ENCODE measurements at places on chromosomes 11 and 22.

GRCh38 chr22:32918741-32919140 lies 117.2 kb downstream of the TIMP3 start:
- no peak for DNase-seq

DNA sequence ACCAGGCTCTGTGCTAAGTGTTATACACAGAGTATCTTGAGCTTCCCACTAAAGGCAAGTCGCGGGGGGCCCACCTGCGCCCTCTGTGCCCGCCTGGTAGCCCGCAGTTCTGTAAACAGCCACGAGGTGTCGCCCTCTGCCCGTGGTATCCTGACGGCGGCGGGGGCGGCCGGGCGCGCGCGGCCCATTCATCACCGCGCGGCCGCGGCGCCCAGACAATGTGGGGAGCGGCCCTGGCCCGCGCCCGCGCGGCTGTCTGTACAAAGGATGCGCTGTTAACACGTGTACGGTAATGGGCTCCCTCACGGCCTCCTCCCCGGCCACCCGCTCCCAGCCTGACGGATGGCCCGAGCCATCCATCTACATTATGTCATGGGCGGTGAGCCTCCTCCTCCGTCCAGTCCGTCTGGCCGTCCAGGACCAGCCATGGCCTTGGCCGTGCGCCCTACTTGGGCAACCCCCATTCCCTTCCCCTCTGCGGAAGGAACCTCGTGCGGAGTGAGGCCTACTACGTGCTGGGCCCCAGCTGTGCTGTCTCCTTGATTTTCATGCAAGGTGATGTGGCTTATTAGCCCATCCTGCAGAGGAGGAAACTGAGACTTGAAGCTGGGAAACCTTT lies 99.4 kb downstream of the MIAT start:
- peak; percentile 56 for DNase-seq

DNA sequence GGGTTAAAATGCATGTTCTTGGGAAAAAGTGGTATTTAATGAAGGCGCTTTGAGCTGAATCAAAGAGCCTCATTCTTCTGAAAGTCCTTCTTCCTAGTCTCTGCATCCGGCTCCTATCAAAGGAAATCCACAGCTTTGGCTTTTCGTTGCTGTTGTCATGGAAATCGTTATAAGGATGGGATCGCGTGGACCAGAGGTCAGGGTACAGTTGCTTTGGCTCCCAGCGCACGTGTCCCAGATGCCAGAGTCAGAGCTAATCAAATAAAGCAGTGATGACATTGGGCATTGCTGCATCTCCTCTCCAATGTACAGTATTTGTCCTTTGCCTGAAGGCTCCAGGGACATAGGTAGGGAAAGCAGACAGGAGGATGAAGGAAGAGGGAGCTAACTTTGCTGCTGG lies 181.9 kb downstream of the MYO18B start:
- DNase-seq: no peak

- DNase-seq: no peak
Observed at GRCh38 chr11:5036669-5037068, 9.7 kb upstream of the OR52J3 start.

GRCh38 chr11:128916681-128917080 lies 25.5 kb downstream of the KCNJ5 start:
- DNase-seq: no peak

GRCh38 chr11:5505363-5506048 lies 4.3 kb downstream of the UBQLN3 start:
- DNase-seq: no peak

- DNase-seq: no peak
Observed at GRCh38 chr11:110986016-110986415, 259.5 kb upstream of the POU2AF2 start.

DNA sequence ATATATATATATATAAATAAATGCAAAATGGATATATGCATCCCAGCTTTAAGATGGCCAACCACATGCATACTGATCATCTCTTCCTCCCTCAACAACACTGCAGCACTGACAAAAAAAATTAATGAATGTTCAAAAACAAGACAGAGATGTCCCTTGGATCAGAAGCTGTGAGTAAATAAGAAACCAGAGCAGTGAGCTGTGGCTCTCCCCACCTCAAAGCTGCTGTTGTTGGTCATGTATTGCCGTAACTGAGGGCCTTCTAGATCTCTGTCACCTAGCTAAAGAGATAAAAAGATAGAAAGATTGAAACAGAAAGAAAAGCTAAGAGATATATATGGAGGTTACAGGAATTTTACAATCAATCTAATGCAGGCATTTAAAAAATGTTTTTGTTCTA lies 15.5 kb upstream of the TMEM135 start:
- DNase-seq: no peak

DNA sequence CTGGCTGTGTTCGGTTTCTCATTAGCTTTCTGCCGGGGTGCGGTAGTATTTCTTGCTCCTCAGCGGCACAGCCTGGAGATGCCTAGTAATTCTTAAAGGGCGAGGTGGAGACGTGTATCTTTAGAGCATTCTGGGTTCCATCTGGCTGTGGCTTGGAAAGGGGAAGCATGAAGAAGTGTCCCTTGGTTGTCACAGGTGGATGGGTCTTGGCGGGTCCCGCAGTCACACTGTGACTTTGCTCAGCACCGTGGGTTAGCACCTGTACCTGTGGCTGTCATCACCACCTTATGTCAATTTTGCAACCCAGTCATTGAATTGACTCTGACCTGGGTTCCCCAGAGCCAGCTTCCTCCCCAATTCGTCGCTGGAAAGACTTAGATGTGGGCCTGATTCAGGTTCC lies 57.6 kb downstream of the MIAT start:
- no peak for DNase-seq

DNA sequence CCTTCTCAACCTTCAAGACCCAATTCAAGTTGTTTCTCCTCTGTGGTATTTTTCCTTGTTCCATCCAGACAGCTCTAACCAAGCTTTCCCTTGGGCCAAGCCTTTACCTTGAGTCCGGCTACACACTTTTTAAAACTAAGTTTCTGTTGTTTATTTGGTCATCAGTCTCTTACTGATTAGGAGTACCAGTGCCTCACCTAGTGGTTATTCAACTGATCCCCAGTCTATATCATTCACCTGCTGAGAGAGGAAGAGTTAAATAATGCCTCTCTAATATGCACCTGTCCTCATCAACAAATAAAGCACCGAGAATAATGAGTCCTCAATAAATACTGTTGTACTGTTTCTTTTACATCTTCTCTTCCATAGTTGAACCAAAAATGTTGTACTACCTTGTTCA lies 160.8 kb downstream of the MSANTD4 start:
- DNase-seq: no peak

GRCh38 chr11:17812865-17813187 lies 78.2 kb downstream of the KCNC1 start:
- DNase-seq: no peak

GRCh38 chr11:12761029-12761428 lies 86.8 kb downstream of the TEAD1 start:
- no peak for DNase-seq

DNA sequence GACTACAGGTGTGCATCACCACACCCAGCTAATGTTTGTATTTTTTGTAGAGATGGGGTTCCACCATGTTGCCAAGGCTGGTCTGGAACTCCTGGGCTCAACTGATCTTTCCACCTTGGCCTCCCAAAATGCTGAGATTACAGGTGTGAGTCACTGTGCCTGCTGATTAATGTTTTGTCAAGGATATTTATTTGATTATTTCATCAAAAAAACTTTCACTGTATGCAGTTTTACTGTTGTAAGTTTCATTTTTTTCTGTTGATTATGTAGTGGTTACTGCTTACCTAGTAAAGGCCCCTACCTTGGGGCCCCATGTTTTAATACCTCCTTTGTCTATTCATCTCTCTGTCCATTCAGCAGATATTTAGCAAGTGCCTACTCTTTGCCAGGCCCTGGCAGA lies 16.7 kb upstream of the FAM168A start:
- no peak for DNase-seq

- DNase-seq: no peak
Observed at GRCh38 chr11:62579252-62579651, 5.6 kb upstream of the EEF1G start.

GRCh38 chr22:46501701-46502100 lies 35.7 kb downstream of the CELSR1 start:
- no peak for DNase-seq

- DNase-seq: no peak
Observed at GRCh38 chr11:6307876-6308275, 12.4 kb downstream of the CAVIN3 start.

DNA sequence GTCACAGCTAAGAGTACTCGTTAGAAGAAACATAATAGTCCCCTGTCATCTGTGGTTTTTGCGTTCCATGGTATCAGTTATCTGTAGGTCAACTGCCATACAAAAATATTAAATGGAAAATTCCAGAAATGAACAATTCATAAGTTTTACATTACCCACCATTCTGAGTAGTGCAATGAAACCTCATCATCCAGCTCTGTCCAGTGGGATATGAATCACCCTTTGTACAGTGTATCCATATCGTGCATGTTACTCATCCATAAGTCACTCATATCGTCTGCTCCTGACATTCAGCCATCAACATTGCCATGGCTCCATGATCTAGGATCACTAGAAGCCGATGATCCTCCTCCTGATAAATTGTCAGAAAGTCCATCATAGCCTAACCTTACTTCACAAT lies 174.9 kb upstream of the C11orf87 start:
- no peak for DNase-seq

DNA sequence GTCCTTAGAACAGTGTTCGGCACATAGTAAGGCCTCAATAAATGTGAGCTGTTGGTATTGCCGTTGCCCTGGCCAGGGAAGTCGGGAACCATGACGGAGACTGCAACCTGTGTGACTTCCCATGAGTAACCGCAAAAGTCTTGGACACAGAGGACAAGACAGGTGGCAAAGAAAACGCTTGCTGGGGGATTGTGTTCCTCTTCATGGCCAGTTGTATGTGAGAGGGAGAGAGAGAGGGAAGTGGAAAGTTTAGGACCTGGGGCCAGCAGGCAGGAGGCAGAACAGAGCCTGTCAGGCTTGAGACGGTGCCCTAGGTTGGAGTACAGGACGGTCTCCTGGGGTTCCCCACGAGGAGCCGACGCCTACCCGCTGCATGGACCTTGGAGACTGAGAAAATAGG lies 90.2 kb downstream of the CEP164 start:
- DNase-seq: no peak

DNA sequence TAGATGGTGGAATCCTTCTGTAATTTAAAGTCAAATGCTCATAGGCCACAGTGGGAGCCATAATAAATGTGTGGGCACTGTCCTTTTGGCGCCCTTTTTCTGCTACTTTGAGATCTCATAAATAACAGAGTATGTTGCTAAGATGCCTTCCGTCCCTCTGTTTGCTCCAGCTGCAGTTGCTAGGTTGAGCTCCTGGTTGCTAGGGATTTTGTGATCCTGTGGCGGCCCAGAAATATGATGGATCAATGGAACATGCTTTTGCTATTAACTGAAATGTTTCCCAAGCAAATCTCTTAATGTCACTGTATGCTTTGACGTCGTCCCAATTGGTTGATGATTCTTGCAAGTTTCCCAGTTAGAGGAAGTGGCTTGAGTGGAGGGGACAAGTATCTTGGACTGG lies 53.5 kb downstream of the MYO18B start:
- DNase-seq: no peak

DNA sequence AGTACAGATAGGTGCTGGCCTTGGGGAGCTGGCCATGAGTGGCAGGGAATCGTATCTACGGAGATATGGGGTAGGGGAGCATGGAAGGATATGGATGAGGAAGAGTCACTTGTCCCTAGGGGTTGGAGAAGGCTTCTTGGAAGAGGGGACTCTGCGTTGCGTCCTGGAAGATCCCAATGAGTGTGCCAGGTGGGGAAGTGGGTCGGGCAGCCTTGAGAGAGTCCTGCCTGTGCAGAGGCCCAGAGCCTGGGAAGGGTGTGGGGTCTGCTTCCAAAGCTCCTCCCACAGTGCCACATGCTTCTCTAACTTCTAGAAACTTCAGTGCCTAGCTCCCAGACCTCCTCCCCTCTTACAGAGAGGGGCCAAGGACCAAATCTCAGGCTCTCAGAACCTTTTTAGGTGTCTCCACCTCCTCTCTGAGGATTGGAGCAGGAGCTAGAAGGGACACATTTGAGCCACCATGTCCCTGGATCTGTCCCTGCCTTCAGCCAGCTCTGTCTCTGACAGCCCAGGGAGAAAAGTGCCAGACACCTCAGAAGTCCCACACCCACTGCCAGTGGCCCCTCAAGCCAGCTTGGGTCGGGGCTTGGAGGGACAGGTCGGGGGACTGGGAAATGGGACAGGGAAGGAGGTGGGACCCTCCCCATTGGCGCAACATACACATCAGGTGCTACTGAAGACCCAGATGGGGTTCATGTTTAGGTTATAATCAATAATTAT lies 11.0 kb downstream of the RHBDD3 start:
- DNase-seq: no peak

- DNase-seq: no peak
Observed at GRCh38 chr11:69523453-69523852, 42.0 kb downstream of the LINC01488 start.

DNA sequence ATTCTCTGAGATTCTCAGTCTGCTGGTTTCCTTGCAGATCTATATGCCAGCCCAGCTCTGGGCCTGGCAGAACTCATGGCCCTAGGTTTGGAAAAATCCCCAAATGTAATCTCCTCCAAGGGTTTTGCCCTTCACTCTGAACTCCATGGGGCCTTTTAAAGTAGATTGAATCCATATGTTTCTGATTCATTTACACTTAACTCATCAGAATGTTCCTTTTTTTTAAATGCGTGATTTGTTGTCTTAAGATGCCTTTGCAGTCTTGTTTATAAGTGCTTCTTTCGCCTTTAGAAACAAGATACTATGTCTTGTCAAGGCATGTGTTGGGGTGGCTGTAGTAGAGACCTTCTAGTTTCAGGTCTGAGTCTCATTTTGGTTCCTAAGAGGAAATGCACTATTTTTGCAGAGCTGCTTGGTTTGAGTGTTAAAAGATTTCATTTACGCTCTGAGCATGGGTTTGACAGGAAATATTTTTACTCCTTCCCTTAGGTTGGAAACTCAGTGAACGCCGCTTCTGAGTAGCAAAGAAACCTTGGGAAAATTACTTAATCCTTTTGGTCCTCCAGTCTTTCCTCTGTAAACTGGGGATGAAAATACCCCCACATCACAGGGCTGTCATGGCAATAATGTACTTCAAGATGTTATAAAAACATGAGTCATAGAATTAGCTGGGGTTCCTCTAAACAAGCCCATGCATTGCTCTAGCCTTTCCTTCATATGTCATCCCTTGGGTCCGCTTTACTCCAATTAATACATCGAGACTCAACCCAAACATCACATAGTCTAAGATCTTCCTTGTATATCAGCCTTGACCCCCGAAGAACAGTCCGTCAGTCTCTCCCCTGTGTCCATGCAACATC lies 83.5 kb downstream of the SNX19 start:
- DNase-seq: no peak

DNA sequence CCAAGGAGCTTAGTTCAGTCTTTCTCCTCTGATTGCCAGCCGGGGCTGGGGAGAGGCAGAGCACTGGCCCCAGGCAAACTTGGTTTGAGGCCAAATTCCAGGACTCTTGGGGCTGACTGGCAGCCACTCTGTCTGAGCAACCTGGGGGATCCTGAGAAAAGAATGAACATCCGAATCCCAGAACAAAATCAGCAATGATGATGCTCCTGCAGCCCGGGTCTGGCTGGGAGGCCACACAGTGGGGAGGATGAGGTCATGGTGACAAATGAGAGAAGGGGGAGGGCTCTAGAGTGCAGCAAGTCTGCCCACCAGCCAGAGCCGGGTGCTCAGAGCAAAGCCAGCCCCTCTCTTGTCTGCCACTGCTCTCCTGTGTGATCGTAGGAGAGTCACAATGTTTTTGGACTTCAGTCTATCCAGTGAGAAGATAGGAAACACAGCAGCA lies 71.8 kb upstream of the PAX6 start:
- DNase-seq: no peak

Measured in mucosa of descending colon (tissue), 3 donors.